Eye (tissue), 1 donor: ENCODE measurements at places on chromosomes 7 and 10.
A peak's percentile ranks its signal among the peaks of the same experiment; 100 is the strongest.

GRCh38 chr10:18333621-18334020 lies 193.4 kb downstream of the CACNB2 start:
- no peak for DNase-seq

DNA sequence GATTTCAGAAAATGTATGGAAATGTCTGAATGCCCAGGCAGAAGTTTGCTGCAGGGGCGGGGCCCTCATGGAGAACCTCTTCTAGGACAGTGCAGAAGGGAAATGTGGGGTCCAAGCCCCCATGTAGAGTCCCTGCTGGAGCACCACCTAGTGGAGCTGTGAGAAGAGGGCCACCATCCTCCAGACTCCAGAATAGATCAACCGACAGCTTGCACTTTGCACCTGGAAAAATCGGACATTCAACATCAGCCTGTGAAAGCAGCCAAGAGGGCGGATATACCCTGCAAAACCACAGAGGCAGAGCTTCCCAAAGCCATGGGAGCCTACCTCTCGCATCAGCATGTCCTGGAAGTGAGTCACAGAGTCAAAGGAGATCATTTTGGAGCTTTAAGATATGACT lies 14.3 kb downstream of the RPEL1 start:
- no peak for DNase-seq

- DNase-seq = peak; percentile 35
These were observed 58.5 kb downstream of the ELMO1 start for GRCh38 chr7:37390114-37390513.

DNA sequence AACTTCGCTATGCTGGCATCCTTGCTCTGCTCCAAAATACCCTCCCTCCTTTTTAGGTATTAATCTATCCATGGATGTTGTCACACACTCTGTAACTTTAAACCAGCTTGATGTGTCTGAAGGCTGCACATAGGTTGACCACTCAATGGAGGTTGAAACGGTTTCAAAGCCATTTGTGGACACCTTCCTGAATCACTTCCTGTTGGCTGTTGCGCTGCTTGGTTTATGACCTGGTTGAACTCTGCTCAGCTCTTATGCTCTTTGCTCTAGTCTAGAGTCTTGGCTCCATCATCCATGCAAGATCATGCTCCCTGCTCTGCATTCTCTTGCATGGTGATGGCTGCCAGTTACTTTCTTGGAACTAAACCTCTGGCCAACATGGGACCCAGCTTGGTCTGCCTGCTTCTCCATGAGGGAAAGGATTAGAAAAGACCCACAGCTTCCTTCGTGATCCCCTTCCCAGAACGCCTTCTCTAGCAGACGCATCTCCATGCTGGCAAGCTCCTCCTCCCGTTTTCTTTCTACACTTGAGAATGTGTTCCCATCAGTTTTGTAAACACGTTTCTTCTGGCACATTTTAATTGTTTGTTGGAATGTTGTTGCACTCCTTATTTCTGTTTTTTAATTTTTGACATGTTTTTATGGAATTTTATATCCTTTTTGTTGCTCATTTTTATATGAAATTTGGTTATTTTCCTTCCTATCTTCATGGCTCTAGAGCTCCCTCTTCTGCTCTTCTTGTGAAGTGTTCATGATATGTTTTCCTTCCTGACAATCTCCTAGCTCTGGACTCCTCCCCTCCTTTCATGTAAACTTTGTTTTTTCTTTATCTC lies 149.8 kb downstream of the XPNPEP1 start:
- peak; percentile 66 for DNase-seq

GRCh38 chr7:132458729-132459128 lies 117.5 kb downstream of the PLXNA4 start:
- DNase-seq = no peak

GRCh38 chr7:135831455-135832195 lies 83.0 kb upstream of the FAM180A start:
- DNase-seq = peak; percentile 44

DNA sequence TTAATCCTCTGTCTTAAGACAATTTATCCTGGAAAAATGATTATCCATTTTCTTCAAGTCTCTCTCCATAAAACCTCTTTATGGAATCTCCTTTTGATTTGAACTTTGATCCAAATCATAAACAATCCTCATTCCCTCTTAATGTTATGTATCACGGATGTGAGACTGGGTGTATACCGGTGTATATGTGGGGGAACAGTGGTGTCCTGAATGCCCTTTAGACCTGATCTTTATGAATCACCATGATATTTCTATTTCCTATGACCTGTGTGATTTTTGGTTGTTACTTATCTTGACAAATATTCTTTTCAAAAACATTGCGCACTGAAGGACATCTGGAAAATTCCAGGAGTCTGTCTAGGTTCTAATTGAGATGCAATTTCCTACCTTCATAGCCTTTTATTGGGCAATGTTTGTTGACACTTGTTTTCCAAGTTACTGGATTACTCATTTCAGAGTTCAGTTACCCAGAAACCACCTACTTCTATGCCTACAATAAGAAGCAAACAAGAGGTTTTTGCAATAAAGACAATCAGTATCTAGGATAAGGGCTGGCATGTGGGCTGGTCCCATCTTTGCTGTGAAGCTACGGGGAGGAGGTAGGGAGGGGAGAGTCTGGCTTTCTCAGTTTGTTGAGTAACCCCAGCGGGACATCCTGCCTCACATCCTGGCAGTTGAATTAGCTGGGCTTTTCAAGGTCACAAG lies 190.4 kb downstream of the CTTNBP2 start:
- DNase-seq = no peak

GRCh38 chr10:19762026-19762425 lies 54.2 kb upstream of the PLXDC2 start:
- no peak for DNase-seq

DNA sequence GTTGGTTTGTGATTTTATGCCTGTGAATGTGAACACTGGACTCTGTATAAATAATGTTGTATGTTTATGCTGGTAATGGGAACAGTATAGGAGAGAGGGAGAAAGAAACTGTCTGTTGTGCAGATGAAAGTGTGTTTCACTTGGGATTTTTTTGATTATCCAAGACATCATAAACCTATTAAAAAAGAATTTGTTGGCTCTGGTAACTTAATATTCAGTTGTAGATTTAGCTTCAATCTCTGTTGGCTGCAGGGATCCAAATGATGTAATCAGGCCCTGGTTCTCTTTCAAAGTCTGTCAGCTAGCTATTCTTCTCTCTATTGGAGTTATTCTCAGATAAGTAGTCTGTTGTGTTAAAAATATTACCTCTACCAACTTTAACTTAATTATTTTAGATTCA lies 168.8 kb upstream of the RHOBTB1 start:
- DNase-seq = peak; percentile 55

GRCh38 chr10:28878236-28878970 lies 201.1 kb downstream of the BAMBI start:
- no peak for DNase-seq
